ENCODE measurements at places on chromosomes 5 and 9. TPM values are rescaled to one million over a fixed set of nuclear protein-coding genes. Genes with fewer than 3 reads are reported as not detected.

DNA sequence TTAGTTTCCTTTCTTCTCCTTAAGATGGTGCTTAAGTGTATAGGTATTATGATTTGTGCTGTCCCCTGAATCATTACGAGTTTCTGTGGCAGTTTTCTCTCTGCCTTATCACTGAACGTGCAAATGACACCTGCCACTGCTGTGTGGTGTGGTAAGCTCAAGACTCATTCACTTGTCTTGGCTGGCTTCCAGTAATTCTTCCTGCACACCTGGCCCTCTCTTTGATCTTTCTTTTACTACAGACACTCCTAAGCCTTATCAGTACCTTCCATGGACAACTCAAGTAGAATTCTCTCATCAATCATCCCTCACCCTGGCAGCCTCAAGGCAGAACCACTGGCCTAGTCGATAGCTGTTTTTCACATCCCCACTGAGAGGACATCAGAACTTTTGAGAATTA lies 82.6 kb upstream of the ADAMTS19 start:
- DNase-seq, result no peak

- DNase-seq, result no peak
Observed at GRCh38 chr5:60842871-60843385, 1.1 kb downstream of the ELOVL7 start.

DNA sequence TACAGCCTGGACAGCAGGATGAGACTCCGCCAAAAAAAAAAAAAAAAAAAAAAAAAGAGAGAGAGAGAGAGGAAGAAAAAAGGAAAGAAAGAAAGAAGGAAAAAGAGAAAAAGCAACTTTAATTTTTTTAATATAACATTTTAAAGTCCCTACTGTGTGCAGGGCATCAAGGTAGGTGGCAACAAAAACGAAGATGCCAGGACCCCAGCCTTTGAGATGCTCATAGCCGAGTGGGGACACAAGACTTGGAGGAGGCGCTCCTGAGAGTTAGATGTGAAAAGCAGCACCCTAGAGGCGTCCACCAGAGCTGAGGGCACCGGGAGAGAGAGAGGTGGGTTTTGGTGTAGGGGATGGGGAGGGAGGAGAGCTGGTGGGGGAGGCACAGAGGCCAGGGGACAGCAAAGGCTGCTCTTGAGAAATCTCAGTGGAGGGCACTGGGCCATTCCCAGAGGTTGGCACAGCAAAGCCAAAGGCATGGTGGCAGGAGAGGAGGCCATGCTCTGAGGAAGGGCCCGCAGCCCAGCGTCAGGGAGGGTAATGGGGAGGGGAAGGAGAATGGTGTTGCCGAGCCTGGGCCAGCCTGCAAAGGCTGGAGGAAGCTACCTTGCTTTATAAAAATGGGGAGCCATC lies 135.6 kb downstream of the C9orf50 start:
- DNase-seq, result no peak

DNA sequence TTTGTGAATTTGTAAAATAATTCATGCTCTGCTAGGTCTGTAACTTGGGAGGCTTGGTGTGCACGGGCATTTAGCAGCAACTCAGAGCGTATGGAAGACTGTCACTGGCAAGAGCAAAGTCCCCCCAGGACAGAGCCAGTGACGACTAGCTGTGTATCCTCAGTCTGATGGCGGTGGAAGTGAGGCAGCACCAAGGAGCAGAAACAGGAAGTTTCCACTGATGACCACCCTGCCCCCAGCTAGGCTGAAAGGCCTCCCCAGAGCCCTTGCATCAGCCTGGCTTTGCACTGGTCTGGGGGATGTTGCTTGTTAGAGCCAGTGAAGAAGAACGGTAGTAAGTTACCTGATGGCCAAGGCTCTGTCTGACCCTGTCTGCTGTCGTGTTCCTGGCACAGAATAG lies 66.8 kb upstream of the ABL1 start:
- no peak for DNase-seq

TAS2R1 gene
- not detected for total RNA-seq

- DNase-seq, result no peak
Observed at GRCh38 chr5:73786043-73786831, 160.2 kb downstream of the ARHGEF28 start.

DNA sequence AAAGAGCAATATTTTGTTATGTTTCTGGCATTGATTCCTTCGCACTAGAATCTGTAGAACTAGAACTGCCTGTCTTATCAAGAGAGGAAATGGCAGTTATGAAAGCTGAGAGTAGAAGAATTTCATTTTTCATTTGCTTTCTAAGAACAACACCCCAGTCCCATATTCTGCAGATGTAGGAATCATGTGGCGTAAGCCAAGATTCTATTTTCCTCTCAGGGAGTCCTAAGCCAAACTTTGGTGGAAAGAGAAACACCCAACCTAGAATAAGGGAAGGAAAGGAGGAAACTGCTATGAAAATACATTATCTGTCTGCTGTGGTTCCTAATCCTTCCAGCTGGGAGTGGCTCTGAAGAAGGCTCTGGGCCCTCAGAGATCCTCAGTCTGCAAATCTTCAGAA lies 1176.9 kb upstream of the C9orf72 start:
- no peak for DNase-seq

GRCh38 chr9:16828340-16829281 lies 41.9 kb downstream of the BNC2 start:
- DNase-seq, result peak; percentile 11

- no peak for DNase-seq
Observed at GRCh38 chr5:4945296-4945695, 194.8 kb upstream of the ADAMTS16 start.

GRCh38 chr5:27502236-27502635 lies 463.9 kb upstream of the CDH9 start:
- DNase-seq, result no peak

- DNase-seq, result no peak
Observed at GRCh38 chr5:68872088-68872839, 221.6 kb upstream of the SLC30A5 start.

TNFSF15 gene
- not detected for total RNA-seq

IL13 gene
- total RNA-seq, result not detected

- no peak for DNase-seq
Observed at GRCh38 chr9:88984543-88984883, 6.8 kb upstream of the S1PR3 start.

GRCh38 chr5:96317945-96318344 lies 115.1 kb downstream of the PCSK1 start:
- DNase-seq, result no peak

- DNase-seq, result no peak
Observed at GRCh38 chr5:42250-42649, 49.7 kb upstream of the PLEKHG4B start.

DNA sequence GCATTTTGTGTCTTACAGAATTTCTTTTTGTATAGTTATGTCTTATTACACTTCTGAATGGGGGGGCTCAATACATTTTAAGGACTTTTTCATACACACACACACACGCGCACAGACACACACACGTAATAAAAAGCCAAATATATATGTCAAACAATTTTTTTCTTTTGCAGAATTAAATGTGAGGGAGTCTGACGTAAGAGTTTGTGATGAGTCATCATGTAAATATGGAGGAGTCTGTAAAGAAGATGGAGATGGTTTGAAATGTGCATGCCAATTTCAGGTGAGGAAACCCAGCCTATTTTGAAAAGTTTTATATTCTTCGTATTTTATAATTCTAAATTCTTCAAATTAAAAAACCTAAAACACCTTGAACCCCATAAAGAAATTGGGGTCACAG lies 25.6 kb downstream of the TMEFF1 start:
- no peak for DNase-seq

Measured in heart right ventricle (tissue), 16 donors.